Stimulated activated effector memory CD8-positive, alpha-beta T cell treated with anti-CD3 and anti-CD28 coated beads, Interleukin-12 subunit alpha, Interleukin-12 subunit beta, amount 100 ng/mL, for 72 hours (primary cell): ENCODE measurements at places on chromosomes 2 and 18.

DNA sequence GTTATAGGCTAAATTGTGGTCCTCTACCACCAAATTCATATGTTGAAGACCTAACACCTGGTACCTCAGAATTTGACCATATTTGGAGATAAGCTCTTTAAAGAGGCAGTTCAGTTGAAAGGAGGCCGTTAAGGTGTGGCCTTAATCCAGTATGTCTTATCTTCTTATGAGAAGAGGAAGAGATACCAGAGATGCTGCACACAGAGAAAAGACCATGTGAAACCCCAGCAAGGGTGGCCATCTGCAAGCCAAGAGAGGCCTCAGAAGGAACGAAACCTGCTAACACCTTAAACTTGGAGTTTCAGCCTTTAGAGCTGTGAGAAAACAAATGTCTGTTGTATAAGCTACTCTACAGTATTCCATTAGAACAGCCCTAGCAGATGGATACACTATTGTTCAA, 528.1 kb upstream of the DCC start:
- no peak for DNase-seq

- no peak for DNase-seq
Observed at GRCh38 chr2:15968280-15969178, 28.2 kb downstream of the MYCN start.

- no peak for DNase-seq
Observed at GRCh38 chr2:203972066-203972465, 35.5 kb downstream of the ICOS start.

GRCh38 chr2:73685764-73686438, 43.7 kb upstream of the NAT8 start:
- no peak for DNase-seq

DNA sequence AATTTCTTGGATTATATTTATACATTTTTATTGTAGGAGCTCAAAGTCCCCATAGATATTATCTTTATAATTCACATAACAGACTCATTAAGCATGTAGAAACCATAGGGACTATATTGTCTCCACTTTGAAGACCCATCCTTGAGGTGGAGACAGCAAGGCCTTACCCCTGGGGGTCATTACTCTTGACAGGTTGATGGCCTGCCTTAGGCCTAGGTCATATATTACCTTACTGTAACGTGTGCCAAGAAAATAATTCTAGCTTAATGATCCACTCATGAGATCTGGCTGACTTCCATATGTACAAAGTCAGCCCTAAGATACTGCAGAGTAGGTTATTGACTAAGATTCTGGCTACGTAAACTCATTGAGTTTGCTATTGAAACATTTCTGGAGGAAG, 65.4 kb upstream of the GLS start:
- no peak for DNase-seq

- no peak for DNase-seq
Observed at GRCh38 chr18:75783566-75784281, 356.2 kb upstream of the SMIM21 start.

GRCh38 chr2:219637842-219638185, 10.4 kb downstream of the SLC4A3 start:
- no peak for DNase-seq

DNA sequence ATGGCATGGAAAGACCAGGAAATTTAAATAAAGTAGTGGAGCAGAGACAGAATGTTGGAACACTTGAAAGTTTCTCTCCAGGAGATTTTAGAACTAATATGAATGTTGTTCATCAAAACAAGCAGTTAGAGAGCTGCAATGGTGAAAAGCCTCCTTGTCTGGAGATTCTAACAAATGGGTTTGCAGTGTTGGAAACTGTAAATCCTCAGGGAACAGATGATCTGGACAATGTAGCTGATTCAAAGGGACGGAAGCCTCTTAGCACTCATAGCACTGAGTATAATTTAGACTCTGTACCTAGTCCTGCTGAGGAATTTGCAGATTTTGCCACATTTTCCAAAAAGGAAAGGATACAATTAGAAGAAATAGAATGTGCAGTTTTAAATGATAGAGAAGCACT, 27.7 kb downstream of the AFTPH start:
- no peak for DNase-seq

DNA sequence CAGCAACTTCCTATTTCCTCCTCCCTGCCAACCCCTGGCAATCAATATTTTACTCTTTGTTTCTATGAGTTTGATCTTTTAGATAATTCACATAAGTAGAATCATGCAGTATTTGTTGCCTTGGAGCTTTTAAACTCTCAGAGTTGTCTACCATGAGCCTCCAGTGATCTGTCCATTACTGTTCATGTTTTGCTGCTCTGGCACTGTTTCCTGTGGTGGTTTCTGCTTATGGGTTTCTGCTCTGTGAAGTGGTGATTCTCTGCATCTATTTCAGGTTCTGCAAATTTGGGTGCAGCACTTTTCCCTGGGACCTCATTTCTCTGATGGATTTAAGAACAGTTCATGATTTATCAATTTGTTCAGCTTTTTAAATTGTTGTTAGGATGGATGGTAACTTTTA, 908.1 kb upstream of the FANCL start:
- no peak for DNase-seq

DNA sequence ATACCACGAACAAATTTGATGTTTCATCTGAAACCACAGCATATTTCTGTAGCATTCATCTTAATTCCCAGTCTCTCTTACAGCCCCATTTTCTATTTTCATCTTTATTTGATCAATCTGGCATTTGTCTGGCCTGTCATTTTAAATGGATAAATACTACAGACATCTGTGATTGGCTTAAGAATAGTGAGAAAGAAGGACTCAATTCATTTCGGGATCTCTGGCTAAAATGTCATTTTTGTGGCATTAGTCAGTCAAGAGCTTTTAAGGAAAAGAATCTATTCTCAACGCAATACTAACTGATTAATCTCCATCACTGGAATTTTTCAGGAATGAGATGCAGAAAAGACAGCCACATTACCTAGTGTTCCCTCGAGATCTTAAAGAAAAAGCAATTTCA, 585.9 kb downstream of the IRS1 start:
- DNase-seq: no peak

GRCh38 chr18:78627551-78628346, 351.9 kb upstream of the SALL3 start:
- DNase-seq: no peak

DNA sequence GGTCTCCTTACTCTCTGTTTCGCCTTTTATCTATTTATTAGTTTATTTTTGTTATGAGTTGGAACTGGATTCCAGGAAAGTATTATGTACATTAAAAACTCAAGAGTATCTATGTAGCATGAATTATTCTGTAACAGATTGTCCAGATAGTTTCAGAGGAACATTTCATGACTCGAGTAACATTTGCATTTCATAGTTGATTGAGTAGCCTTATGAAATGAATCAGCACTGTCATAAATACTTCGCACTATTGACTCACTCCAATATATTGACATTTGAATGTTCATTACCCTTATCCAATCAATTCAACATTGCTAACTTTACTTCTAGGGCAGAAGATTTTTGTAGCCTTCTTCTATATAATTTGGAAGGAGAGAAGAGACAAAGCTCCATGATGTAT, 11.3 kb upstream of the VRK2 start:
- DNase-seq: no peak

DNA sequence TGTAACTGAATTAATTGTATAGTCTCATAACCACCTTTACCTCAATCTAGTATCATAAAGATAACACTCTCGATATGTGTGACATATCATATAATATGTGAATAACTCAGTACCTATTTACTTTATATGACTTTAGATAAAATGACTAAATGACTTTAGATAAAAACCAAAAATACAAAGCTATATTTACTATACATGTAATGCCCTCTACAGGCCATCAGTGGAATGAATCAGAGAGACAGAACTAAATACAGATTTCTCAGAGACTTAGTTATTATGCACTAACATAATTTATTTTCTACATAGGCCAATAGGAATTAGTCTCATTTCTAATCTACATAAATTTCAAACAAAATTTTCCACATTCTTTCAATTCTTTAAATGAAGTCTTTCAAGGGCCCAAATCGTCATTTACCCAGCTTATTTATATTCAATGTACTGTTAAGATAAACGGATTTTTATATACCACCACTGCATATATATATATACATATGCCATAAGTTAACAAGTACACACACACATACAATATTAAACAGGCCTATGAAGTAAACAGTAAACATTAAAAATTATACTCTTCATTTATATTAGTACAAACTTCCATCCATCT, 219.9 kb downstream of the EXOC6B start:
- DNase-seq: no peak

GRCh38 chr2:116467243-116467642, 1347.2 kb upstream of the DDX18 start:
- DNase-seq: no peak

GRCh38 chr18:6052449-6052913, 157.2 kb upstream of the TMEM200C start:
- DNase-seq: no peak

GRCh38 chr2:9287400-9288045, 80.9 kb downstream of the ASAP2 start:
- no peak for DNase-seq
